ENCODE measurements at places on chromosomes 2 and 18. TPM values are rescaled to one million over a fixed set of nuclear protein-coding genes. Genes with fewer than 3 reads are reported as not detected.

Gene KLF7
- 22.9 TPM for total RNA-seq

Gene XPO1
- total RNA-seq: 361 TPM

Gene AQP12B
- total RNA-seq: not detected

Gene CD8B2
- not detected for total RNA-seq

Gene RBKS
- total RNA-seq: 1.4 TPM

Gene STAT4
- 0.55 TPM for total RNA-seq

Gene GAD1
- total RNA-seq: not detected

Gene NETO1
- not detected for total RNA-seq

Gene OR6B2
- total RNA-seq: not detected

Gene DSG2
- total RNA-seq: 22.2 TPM

Gene ITGA4
- 83.0 TPM for total RNA-seq

Gene FARP2
- total RNA-seq: 26.5 TPM

Gene GPAT2
- 13.7 TPM for total RNA-seq

Gene HNRNPLL
- total RNA-seq: 52.2 TPM

Gene IL36A
- not detected for total RNA-seq

Gene SCG2
- total RNA-seq: 0.44 TPM

Gene CAPN13
- total RNA-seq: not detected

Gene PARD6G
- 6.1 TPM for total RNA-seq

Gene ANKRD30B
- total RNA-seq: 0.55 TPM

Gene FAM237A
- total RNA-seq: not detected

Data from uterine smooth muscle cell (primary cell).